ENCODE measurements at places on chromosomes 2 and 18. TPM values are rescaled to one million over a fixed set of nuclear protein-coding genes. Genes with fewer than 3 reads are reported as not detected.
A peak's percentile ranks its signal among the peaks of the same experiment; 100 is the strongest.

- no peak for DNase-seq
These were observed 83.6 kb downstream of the VRK2 start for GRCh38 chr2:58130238-58130637.

GRCh38 chr18:5478261-5478660, 65.5 kb downstream of the EPB41L3 start:
- no peak for DNase-seq

DNA sequence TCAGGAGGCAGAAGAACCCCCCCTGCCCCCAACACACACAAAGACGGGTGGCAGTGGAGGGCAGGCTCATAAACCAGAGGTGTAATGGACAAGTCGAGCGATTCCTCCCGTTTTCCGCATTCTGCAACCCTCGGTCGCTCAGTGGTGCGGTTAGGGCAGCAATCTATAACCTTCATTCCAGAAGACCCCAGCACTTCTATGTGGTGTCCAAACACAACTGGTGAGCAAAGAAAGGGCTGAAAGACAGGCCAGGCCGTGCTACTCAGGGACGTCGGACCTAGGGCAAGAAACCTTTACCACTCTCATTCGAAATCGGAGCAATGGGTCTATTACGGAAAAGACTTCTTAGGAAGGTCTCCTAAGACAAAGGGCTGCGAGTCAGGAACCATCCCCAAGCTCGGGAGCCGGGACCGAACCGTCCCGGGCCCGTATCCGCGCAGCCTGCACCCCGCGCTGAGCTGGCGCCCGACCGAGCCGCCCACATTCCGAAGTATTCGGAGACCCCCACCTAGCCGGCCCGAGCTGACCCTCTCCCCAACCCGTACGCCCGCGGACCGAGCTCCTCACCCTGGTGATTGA, 568 bp downstream of the ARL5A start:
- DNase-seq, result peak; percentile 43

Gene HTR2B
- not detected for total RNA-seq

DNA sequence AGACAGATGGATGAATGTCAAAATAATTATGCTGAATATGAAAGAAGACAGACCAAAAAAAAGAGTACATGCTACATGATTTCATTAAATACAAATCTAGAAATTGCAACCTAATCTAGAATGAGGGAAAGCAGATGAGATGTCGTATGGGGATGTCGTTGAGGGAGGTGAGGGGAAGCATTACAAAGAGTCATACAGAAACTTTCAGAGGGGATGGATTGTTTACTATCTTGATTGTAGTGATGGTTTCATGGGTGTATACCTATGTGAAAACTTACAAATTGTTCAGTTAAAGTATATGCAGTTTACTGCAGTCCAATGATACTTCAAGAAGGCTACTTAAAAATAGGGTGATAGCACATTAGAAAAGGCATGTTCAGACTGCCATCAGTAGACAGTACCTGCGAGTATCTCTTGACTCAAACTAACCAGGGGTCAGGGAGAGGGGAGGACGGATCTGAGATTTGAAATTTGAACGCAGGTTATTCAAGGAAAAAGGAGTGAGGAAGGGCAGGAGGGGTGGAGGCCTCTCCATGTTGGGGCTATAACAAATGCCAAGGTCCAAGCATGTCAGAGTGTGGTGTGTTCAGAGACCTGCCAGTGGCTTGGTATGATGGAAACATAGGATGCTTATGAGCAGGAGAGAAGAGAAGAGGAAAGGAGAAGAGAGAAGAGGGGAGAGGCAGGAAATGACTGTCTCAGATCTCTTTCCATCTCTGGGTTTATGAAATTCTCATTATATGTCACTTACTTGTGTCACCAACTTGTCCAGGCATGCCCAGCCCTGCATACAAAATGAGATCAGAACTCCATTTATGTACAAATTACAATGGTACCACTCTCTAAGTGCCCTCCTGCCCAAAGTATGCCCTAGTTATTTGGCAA, 257.3 kb upstream of the CXCR4 start:
- no peak for DNase-seq

DNA sequence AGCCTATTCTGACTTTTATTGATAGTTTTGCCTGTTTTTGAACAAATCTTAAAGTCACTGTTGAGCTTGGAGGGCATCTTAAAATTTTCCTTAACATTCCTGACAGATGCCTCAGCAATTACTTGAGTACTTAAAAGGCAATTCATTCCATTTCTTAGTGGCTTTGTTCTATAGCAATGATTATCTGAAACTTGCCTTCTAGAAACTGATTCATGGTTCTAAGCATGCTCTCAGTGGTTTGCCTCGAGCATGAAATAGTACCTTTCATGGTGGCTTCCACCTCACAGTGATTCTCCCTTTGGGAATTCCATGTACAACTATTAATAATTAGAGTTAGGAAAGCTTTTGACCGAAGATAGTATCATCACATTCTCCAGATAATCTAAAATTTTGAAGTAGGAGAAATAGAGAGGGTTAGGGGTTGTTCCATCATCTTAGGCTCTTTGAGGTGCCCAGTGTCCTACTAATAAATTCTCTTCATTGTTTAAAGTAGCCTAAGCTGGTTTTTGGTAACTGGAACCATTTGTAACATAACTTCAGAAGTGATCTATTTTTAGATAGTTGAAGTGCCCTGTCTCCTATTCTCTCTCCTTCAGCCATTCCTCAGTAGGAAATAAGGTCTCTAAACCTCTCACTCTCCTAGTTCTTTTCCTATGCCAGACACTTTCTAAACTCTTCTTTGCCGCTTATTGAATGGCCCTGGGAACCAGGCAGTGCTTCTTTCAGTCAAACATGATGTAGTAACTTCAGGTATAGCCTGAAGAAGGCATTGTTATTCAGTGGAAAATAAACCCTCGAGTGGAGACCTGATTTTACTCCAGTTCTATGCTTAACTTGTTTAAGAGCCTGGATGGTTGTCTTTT, 156.1 kb downstream of the HAUS1 start:
- DNase-seq, result no peak

- DNase-seq, result no peak
These were observed 976.1 kb upstream of the GYPC start for GRCh38 chr2:125679903-125680302.

- DNase-seq, result no peak
These were observed 14.7 kb downstream of the CPLX4 start for GRCh38 chr18:59303656-59304195.

- no peak for DNase-seq
These were observed 954 bp downstream of the CCNT2 start for GRCh38 chr2:134919341-134920210.

Gene XIRP2
- total RNA-seq, result 0.07 TPM

Gene ESPNL
- 0.04 TPM for total RNA-seq

- DNase-seq, result no peak
These were observed 1.1 kb upstream of the CERS6 start for GRCh38 chr2:168454737-168455644.

Gene KLHL30
- 0.04 TPM for total RNA-seq

DNA sequence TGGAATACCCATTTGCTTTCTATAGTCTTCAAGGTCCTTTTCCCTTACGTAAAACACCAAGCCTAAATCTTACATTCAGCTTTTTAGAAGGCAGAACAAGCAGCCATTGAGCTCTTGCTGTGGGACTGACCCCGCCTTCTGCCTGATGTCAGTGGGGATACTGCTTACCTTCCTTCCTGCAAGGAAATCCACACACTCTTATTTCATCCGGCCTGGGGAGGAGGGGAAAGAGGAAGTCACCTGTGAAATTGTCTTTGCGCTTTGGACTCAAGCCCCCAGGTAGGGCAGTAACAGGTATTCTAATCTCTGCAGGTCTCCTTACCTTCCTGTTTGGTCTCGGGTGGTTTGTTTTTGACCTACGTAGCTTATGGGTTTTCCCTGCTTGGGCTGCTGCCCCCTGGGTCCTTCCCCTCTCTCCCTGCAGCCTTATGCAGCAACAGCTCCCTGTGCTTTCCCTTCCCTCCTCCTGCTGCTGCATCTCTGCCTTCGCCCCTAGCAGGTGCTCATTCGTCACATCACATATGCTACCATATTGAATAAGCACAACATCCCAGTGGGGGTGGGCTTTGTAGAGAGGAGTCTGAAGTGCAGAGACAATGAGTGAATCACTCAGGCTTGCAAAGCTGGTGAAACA, 402.5 kb upstream of the TRIB2 start:
- DNase-seq, result no peak

DNA sequence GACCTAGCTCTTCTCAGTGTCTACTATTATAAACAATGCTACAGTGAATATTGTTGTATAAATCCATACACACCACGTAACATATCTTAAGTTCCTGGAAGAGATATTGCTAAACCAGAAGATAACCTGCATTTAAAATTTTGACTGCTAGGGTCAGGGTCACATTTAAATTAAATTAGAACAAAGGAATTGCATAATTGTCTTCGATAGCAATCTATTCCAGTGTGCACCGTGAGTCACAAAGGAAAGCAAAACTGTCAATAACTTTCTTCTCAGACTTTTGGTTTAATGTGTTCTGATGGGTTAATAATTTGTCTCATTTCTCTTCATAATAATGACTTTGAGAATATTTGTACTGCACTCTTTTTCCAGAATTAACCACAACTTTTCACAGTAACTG, 4.2 kb downstream of the GEN1 start:
- no peak for DNase-seq

Gene CAPN14
- not detected for total RNA-seq

DNA sequence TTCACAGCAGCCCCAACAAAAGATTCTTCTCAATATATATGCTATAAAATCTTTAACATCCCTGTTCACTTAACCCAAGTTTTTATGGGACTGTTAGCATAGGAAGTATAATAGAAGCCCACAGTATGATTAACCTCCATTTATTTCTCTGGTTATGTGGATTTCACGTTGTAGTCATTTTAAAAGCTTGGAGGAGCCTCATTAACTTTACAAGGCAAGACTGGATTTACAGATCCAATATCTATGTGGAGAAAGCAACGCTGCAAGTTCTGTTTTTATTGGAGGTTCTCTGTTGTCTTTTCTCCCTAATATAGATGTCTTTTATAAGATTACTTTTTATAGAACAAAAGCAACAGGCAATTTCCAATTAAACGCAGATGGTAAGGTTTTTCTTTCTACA, 114.9 kb upstream of the SYT4 start:
- DNase-seq, result no peak

DNA sequence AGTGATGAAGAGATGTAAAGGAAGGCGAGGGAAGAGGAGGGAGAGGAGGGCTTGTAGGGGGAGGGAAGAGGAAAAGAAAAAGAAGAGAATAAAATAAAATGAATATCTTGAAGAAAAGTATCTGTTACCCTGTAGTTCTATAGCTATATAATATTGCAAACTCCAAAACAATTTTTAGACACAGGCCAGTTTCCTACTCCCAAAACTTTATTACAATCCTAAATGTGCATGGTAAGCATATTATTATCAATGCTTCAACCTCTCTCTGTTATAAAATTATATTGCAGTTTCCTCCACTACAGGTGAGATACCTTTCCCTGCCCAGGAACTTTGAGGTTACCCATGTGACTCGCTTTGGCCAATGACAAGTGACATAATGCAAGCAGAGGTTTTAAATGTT, 1351.6 kb upstream of the NRXN1 start:
- no peak for DNase-seq

Gene B4GALT6
- 0.18 TPM for total RNA-seq

Gene NDC80
- 57.0 TPM for total RNA-seq

DNA sequence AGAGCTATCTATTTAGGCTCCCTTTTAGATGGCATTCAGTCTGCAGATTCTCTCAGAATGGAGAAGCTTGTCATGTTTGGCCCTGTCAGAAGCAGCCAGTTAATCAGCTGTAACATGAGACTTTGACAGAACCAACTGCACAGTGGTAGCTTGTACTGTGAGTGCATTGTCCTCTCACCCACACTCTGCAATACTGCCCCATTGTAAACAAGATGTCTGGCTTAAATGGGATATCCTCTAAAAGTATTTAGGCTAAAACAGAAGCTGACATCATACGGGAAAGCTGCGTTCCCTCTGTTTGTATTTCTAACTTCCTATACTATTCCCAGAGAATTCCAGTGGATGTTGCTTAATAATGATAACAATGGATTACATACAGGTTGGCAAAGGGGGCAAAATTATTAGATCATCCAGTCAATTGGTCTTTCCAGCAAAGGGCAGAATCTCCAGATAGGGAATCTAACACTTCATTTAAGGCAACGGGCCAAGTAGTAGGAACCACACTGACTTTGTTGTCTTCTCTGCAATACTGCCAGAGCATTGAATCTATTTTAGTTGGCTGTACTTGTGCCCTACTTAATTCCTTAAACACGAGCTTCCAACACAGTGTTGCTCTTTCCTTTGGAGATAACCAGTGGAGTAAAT, 15.4 kb upstream of the STAT4 start:
- DNase-seq, result no peak

GRCh38 chr2:234447963-234448362, 48.9 kb downstream of the ARL4C start:
- DNase-seq, result no peak

DNA sequence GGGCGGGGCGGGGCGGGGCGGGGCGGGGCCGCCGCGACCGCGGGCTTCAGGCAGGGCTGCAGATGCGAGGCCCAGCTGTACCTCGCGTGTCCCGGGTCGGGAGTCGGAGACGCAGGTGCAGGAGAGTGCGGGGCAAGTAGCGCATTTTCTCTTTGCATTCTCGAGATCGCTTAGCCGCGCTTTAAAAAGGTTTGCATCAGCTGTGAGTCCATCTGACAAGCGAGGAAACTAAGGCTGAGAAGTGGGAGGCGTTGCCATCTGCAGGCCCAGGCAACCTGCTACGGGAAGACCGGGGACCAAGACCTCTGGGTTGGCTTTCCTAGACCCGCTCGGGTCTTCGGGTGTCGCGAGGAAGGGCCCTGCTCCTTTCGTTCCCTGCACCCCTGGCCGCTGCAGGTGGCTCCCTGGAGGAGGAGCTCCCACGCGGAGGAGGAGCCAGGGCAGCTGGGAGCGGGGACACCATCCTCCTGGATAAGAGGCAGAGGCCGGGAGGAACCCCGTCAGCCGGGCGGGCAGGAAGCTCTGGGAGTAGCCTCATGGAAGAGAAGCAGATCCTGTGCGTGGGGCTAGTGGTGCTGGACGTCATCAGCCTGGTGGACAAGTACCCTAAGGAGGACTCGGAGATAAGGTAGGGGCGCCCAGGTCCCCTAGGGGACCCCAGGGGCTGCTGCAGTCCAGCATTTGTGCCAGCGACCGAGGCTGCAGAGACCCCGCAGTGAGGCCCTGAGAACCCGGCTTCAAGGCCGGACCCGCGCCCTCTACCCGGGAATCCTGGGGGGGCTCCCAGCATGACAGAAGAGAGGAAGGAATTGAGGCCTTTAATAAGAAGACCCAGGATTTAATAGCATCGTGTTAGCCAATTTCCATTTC, at the start of gene KHK:
Gene KHK (plus strand): TSS at position 49 of the 870 bp plus-strand sequence. CDS start 488 bp downstream, at position 537.
- peak; percentile 44 for DNase-seq

- DNase-seq, result no peak
These were observed 1666.1 kb upstream of the DDX18 start for GRCh38 chr2:116148361-116148760.

DNA sequence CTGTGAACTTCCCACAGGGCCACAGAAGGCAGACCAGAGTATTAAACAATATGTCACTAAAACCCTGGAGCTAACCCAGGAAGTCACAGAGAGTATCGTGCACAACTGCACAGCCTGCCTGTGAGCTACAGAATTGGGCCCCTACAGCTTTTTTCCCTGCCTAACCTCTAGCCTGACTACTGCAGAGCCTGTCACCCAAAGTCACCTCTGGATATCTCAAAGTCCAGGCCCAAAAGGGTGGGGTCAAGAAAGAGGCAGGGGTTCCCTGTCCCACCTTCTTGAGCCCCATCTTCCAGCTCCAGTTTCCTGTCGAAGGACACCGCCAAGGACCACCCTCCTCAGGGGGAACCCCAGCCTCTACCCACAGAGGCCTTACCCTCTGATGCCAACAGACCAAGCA, 13.5 kb downstream of the GAD1 start:
- no peak for DNase-seq
